T-helper 9 cell (primary cell): ENCODE measurements at places on chromosomes 11 and 22.

DNA sequence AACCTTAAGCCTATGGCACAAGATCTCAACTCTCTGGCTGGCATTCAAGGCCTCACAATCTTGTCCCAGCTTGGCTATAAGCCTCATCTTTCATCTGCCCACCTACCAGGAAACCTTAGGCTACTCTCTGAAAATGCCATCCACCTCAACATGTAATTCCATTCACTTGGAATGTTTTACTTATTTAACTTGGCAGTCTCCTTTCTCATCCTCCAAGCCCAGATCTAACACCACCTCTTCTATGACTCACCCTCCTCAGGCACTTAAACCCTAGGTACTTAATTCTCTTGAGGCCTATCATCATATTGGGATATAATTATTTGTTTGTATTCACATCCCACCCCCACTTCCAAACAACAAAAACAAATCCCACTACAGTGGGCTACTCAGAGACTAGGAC, 15.0 kb downstream of the POGLUT3 start:
- no peak for DNase-seq

DNA sequence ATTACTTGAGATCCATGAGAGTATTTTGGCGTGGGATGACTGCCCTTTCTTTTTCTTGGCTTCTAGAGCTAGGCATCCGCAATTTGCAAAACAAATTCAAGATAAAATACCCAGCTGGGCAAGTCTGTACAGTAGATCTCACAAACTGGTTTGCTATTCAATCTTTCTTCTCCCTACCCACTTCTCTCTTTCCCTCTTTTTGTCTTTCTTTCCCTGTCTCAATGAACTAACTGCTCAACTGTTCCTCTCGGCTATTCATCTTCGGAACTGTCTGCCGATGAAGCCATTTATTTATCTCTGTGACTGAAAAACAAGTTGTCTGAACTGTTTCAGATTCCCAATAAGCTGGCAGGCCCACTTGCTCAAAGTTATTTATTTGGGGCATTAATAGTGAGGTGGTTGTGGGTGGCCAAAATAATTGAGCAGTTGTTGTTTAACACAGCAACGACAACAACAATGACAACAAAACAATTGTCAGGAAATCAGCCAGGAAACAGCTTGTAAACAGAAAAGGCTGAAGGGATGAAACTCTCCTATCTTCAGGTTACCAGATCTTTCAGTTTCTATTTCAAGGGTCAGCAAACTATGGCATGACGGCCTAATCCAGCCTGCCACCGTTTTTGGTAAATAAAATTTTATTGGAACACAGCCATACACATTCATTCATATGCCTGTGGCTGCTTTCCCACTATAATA, 76.0 kb upstream of the MTMR2 start:
- no peak for DNase-seq

GRCh38 chr11:22244986-22245592, 52.2 kb downstream of the ANO5 start:
- DNase-seq: no peak

GRCh38 chr11:17931595-17931994, 81.3 kb downstream of the SERGEF start:
- no peak for DNase-seq

GRCh38 chr11:10777806-10778205, 26.8 kb downstream of the CTR9 start:
- DNase-seq: no peak
